ENCODE measurements at places on chromosomes 12 and 14.

DNA sequence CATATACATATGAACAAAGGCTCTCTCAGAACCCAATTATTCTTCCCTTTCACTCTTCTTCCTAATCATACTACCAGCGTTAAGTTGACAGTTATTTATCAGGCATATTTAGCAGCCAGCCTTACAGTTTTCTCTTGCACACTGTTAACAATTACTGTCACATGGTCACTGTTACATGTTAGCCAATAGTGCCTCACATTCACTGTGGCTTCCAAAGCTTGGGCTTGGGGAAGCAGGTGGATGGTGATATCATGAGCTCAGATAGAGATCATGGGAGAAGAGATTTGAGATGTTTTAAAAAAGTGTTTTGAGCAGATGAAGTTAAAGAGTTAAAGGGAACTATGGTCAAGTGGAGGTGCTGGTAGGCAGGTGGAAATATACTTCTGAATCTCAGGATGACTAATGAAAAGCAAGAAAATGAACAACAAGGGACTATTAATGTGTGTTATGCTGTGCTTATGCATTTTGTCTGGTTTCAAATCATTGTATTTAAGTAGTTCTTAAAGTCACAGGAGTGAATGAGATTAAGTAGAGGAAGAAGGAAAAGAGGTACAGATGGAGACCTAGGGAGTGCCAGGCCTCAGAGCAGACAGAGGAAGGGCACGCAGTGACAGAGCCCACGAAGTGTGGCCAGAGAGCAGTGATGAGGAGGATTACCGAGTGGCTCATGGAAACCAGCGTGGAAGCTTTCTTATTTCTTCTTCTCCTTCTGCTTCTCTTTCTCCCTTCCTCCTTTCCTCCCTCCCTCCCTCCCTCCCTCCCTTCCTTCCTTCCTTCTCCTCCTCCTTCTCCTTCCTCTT, 39.6 kb downstream of the BICD1 start:
- no peak for DNase-seq

DNA sequence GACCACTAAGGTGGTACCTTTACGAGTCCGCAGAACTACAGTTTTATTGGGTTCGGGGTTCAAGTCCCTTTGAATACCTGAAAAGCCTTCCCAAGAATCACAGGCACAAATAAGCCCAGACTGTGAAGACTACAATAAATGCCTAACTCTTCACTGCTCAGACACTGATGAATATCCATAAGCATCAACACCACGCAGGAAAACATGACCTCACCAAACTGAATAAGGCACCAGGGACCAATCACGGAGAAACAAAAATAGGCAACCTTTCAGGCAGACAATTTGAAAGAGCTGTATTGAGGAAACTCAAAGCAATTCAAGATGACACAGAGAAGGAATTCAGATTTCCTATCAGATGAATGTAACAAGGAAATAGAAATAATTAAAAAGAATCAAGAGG, 24.2 kb upstream of the P2RX7 start:
- no peak for DNase-seq

- no peak for DNase-seq
These were observed 28.3 kb downstream of the ATF7IP start for GRCh38 chr12:14393751-14394150.

DNA sequence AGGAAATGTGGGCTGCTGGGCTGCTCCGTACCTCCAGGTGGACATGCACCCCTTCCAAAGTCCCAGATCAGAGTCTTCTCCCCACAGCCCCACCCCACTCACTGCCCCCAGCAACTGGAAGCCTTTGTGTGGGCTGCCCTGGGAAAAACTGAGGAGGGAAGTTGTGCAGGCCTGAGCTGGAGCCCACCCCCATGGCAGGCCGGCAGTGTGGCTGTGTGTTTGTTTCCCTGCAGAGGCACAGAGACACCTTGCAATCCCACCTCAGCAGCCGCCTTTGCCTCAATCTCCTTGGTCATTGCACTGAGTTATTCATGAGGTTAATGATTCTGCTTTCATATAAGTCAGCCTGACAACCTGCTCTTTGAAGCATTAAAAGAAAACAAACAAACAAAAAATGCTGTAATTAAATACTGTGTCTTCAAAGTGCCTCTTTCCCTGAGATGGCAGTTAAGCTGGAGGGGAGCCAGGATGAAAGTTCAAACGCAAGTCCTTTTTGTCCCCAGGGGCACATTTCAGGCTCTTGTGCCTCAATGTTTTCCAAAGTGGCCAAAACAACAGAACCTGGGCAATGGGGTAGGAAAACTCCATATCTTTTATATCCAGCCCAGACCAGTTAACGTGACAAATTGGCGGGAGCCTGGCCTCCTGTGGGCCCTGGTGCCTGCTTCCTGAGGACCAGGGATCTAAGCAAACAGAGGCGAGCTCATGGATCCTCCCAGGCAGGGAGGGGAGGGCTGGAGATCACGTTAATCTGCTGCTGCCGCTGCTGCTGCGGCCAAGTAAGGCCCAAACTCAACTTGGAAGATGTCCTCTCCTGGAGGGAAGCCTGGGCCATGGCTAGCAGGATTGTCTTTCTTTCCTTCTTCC, 51.9 kb upstream of the TSPAN11 start:
- DNase-seq, result no peak

GRCh38 chr14:96660123-96660522, 137.1 kb upstream of the VRK1 start:
- DNase-seq, result no peak

- DNase-seq, result no peak
These were observed 2.0 kb downstream of the AQP2 start for GRCh38 chr12:49952391-49953055.

DNA sequence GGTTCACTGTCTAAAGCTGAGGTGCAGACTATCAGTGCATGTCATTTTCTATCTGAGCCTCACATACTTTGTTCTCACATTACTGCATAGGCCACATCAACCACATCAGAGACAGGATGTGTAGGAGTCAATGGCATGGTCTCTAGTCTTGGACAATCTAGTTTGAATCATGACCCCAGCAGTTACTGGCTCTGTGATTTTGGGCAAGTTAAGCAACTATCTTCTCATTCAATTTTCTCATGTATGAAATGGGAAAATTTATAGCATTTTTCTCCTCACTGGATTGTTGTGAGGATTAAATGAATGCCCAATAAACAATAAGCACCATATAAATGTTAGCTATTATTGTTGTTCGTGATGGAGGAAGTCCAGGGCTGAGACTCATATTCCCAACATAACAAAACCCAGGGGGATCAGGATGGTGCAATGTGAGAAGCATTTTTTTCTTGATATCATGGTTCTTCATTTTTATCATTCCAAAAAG, 432.6 kb downstream of the LRIG3 start:
- no peak for DNase-seq

- no peak for DNase-seq
These were observed 176.1 kb downstream of the AEBP2 start for GRCh38 chr12:19615384-19615725.

- DNase-seq, result peak; percentile 26
These were observed 158.5 kb downstream of the ZFP36L1 start for GRCh38 chr14:68634332-68634731.

- DNase-seq, result no peak
These were observed 88.9 kb downstream of the PRKD1 start for GRCh38 chr14:29838752-29839151.

DNA sequence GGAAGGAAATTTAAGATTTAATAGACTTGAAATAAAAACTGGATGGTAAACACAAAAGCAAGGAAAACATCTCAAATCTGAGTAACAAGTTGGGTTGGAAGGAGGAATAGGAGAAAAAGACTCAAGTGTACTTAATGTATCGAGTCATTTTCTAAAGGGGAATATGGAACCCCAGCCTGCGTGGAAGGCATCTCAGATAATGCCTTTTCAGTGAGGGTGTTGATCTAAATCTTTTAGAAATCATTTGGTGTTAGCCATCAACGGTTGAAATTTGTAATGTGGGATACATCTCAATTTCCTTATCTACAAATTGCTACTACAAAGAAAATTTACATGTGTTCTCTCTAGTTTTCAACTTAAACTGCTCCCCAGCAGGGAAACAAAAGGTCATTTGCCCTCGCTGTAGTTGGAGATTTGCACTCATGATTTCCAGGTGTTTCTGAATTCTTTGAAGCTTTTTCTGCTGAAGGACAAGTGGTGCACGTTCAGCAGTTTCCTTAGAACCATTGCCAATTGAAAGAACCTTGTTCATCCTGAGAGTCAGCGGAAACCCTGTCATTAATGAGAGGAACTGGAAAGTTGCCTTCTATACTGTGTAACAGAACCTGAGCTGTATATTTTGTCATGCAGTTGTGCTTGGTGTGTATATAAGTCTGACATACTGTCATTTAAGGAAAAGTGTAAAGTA, 2.2 kb downstream of the PCBP2 start:
- DNase-seq, result no peak

GRCh38 chr12:68013181-68013580, 23.9 kb downstream of the IFNG-AS1 start:
- no peak for DNase-seq

- no peak for DNase-seq
These were observed 11.7 kb upstream of the PTHLH start for GRCh38 chr12:27984275-27984674.

DNA sequence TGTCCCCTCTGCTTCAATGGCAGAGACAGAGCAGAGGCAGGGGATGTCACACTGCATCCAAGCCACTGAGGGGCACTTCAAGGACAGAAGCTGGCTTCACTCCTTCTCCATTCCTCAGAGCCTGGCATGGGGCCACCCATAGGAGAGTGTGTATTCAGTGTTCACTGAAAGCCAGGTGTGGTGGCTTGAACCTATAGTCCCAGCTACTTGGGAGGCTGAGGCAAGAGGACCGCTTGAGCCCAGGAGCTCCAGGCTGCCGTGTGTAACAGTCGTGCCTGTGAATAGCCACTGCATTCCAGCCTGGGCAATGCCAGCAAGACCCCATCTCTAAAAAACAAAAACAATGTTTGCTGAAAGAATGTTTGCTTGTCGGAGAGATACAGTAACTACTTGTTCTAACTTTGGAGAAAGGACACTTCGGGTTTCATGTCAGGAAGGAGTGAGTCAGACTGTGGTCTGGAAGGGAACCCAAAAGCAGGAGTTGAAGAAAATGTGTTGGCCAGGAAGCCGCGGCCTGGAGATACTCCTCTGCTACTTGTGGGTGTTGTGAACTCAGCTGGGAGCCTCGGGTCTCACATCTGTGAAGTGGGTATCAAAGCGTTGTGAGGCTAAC, 43.4 kb downstream of the ELK3 start:
- DNase-seq, result no peak

DNA sequence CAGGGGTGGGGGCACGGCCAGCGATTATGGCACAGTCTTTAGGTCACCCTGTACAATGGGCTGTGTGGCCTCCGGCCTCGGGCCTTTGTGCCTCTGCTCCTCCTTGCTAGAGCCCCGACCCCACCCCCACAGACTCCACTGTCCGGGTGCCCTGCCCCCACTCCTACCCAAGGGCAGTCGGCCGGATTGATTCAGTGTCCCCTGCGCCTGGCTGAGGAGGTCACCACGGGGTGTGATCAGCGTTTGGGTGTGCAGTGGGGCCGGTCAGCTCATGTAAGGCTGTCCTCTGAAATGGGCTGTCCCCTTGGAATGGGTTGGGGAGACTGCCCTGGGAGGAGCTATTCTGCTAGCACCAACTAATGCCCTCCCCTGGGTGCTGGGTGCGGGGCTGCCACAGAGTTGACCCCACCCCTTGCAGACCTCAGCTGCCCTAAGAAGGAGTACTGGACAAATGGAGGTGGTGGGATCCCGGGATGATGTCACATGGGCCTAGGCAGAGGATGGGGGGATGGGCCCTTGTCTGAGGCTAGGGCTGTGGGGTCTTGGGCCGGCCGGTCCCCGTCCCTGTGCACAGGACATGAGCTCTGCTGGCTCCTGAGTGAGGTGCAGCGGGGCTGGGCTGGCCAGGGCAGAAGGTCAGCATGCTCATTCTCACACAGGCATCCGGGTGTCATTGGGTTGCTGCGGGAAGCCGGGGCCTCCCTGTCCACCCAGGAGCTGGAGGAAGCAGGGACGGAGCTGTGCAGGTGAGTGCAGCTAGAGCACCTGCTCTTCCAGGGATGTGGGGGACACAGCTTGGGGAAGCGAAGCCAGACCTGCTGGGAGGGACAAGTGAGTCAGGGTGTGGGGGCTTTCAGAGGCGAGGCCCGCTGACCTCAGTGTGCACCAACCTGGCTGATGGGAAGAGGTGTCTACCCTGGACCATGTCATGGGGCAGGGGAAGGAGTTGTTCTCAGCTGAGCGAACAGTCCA, 23.4 kb downstream of the ASPG start:
- DNase-seq, result no peak

- DNase-seq, result peak; percentile 49
These were observed 1.2 kb downstream of the PPP1R12A start for GRCh38 chr12:79933532-79934264.

DNA sequence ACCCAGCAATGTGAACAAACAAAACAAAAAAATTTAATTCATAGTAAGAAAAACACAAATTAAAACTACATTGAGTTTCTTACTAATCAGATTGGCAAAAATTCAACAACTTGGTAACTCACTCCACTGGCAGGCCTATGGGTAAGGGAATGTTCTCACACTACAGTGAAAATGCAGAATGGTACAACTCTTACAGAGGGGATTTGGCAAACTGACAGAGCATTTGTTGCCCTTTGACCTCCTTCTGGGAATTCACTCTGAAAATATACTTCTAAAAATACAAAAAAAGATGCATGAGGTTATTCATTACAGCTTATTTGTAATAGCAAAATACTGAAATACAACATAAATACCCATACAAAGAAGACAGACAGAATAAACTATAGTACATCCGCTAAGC, 32.8 kb downstream of the ABCD2 start:
- no peak for DNase-seq

- DNase-seq, result no peak
These were observed 166.2 kb downstream of the PAX9 start for GRCh38 chr14:36827861-36828260.

DNA sequence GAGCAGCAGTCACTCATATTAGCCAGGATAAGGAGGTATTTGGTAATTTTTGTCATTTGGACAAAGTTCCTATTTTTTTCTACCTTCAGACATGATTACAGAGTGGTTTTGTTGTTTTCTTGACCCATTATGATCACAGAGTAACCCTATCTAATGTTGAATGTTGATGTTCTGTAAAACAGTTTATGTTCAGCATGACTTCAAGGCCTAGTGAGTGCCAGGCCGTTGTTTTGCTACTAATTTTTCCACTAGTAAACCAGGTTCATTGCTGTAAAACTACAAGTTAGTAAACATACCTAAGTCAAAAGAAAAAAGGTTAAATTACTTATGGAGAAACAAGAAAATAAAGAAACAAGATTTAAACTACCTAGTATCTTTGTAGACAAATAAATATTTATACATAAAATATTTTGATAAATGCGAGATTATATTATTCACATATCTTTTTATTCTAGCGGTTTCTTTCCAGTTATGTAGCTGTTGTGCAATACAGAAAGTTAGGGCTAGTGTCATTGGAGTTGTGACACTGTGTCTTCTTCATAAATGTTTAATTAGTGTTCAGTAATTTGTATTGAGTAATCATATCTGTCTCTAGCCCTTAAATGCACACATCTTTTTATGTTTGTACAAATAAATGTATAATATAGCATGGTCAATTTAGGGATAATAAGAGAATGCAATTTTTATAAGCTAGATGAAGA, 16.5 kb downstream of the ETNK1 start:
- DNase-seq, result no peak
